ENCODE measurements at places on chromosomes 16 and 17.

DNA sequence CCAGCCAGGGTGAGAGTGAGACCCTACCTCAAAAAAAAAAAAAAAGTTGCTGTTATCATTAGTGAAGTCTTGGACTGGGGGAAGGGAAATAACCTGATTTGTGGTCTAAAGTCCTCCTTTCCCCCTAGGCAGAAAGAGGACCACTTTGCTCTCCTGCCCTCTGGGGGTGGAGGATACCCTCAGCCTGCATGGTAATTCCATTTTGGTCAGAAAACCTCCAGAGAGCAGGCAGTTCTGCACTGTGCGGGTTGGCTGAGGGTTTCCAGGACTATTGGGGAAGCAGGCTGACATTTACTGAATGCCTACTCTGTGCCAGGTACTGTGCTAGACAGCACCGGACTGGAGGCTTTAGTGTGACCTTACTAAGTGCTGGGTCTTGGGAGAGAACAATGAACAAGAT is 2.6 kb downstream of the ADAP2 start:
- no peak for DNase-seq

GRCh38 chr16:50520451-50521245 is 27.5 kb upstream of the NKD1 start:
- DNase-seq = peak; percentile 1

DNA sequence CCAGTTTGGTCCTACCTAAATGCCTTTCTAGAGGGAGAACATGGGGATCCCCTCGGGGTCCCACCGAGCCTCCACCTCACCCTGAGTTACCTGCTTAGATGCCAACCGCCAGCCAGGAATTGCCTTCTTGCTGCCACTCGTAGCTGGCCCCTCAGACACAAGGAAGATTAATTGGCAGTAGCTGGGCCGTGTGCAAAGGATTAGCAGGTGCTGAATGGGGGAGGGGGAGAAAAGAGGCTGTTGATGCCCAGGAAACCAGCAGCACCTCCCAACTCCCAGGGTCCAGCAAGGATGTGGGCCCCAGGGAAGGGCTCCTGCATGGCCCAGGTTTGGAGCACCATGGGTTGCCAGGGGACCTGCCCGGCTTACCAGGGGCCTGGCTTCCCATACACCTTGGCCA is at the start of gene CNGB1:
Gene CNGB1, minus strand, starts transcription at position 159 of the 400 bp plus-strand sequence. CDS start 3,842 bp downstream, outside the sequence.
- DNase-seq = peak; percentile 4

- no peak for DNase-seq
These were observed 190.1 kb downstream of the C16orf78 start for GRCh38 chr16:49563666-49564065.

GRCh38 chr17:78142119-78142861 is 3.9 kb upstream of the C17orf99 start:
- no peak for DNase-seq

DNA sequence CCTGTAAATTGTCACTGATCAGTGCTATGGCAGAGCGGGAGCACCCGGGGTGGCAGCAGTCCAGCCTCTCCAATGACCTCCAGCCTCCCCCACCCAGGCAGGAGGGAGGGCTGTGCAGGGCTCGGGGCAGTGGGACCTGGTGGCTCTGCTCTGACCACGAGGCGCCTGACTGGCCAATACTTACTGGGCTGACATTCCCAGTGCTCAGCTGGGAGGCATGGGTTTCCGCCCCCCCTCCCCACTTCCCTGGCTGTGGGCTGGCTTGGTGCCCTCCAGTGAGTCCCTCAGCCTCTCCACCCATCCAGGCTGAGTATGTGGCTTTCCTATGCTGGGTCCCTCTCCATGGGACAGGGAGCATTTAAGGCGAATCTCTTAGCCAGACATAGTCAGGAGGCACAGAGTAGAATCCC is 2.7 kb downstream of the SOCS3 start:
- no peak for DNase-seq

- peak; percentile 22 for DNase-seq
These were observed 383.2 kb upstream of the CCL2 start for GRCh38 chr17:33871720-33872540.

- DNase-seq = no peak
These were observed 26.2 kb upstream of the MAP3K14 start for GRCh38 chr17:45342871-45343526.

GRCh38 chr17:79412886-79413390 is 197.9 kb downstream of the RBFOX3 start:
- no peak for DNase-seq
